ENCODE measurements at places on chromosomes 7 and 10.
A peak's percentile ranks its signal among the peaks of the same experiment; 100 is the strongest.

DNA sequence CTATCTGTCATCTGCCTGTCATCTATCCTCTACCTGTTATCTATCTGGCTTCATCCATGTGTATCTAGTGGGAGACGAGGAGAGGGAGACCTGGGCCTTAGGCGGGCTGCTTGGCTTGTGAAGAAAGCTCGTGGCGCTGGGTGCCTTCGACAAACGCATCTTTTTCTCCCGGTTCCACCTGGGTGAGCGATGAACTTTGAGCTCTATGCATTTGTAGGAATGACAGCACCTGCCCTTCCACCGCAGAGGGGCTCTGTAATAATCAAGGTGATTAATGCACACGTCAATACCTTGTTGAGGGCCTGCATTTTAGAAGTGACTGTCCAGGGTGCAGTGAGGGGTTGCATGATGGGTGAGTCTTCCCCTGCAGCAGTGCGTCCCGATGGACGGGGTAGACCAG lies 2.6 kb upstream of the VIPR2 start:
- DNase-seq: no peak

DNA sequence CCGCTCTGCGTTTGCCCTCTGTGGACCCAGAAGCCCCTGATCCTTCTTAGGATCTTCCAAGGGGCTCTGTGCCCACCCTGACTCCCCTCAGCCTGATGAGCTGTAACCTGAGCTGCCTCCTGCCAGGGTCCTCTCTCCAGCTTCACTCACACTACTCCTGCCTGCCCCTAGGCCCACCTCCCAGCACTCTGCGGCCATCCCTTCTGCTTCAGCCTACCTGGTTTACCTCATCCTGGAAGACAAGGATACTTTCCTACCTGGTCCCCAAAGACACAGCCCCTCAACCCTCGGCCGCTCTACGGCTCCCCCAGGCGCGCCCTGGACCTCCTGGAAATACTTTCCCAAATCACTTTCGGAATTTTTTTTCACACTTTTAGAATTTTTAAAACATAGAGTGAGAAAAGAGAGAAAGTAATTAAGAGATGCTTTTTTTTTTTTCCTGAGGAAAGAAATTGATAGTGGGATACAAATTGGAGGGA lies 6.4 kb upstream of the ZNF862 start:
- DNase-seq: no peak

GRCh38 chr10:79245539-79246208 lies 101.6 kb upstream of the PPIF start:
- DNase-seq: no peak

GRCh38 chr10:95881316-95881715 lies 26.5 kb upstream of the CC2D2B start:
- DNase-seq: no peak

DNA sequence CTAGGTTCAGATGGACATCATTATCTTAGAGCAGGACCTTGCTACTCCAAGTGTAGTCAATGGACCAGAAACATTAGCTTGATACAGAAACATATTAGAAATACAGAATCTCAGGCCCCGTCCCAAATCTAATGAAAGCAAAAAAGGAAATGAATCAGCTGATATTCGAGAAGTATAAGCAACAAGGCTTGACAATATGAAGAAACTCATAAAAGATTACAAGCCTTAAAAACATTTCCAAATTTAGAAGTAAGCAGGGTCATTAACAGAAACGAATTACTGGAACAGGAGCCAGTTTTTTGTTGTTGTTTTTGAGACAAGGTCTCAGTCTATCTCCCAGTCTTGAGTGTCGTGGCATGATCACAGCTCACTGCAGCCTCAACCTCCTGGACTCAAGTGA lies 40.5 kb upstream of the GSAP start:
- no peak for DNase-seq

- no peak for DNase-seq
These were observed 123.4 kb downstream of the REEP3 start for GRCh38 chr10:63644418-63645142.

DNA sequence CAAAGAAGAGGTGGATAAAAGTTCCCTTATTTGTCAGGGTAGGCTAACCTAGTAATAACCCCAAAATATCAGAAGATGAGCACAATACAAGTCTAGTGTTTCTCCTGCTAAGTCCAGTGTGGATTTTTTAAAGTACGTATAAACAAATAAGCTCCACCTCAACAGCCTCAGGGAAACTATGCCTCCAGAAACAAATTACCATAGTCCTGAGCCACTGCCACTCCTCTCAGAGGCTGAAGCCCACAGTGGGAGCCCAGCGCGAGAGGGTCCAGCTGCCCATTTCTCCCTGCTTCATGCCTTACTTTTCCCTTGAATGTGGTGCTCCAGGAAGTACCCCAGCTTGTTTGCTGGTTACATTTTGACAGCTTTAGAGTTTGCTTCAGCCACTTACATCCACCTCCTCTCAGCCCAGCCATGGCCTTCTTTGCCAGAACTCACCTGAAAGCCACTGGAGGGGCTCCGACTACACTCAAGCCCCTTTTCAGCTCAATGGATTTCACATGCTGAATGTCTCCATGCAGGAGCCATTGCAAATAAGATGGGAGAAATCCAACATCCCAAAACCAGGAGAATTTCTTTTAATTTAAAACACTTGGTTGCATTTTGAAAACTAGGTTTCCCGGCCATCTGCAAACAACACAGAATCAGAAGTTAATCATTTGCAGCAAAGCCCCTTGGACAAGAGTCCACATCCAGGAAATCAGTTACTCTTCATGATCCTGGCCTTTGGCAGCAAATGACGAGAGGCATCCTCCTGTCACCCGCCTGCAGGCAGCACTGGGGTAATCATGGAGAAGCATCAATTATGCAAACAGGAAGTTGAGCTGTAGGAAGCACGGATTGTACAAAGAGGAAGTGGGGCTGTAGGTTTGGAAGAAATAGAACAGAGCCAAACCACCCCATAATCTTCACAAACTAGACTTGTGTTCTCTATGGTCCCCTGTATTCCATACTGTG lies 138.1 kb downstream of the HERPUD2 start:
- no peak for DNase-seq

- DNase-seq: no peak
These were observed 7.1 kb upstream of the MGMT start for GRCh38 chr10:129459762-129460539.

- no peak for DNase-seq
These were observed 402.6 kb downstream of the NRG3 start for GRCh38 chr10:82277591-82277990.

DNA sequence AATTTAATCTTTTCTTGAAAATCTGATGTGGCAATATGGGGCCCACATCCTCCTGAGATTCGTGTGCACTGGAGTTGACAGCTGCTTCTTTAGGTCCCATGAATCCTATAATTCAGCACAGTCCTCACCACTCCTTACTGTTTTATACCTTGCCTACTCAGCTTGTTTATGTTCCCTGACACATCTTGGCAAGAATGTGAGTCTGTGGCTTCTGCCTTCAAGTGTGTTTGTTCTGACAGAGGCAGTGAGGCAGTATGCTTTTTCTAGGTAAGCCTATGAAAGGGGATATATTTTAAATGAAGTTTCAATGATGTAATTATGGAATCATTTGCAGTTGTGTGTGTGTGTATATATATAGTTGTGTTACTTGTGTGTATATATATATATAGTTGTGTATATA lies 106.4 kb downstream of the AMPH start:
- DNase-seq: no peak

DNA sequence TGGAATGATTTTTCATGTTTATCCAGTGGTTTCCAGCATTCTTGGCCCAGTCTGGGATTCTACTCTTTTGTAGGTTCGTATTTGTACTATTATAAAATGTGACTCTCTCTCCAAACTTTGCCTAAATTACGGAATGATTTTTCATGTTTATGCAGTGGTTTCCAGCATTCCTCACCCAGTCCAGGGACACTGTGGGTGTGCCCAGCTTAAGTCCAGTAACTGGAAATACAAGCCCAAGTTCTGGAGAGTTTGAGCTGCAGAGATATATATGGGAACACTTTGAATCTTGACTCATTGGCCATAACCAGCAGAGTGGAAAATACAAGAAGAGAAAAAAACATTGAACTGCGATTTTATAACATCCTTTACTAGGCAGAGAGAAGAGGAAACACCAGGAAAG lies 5.9 kb upstream of the MAGI2 start:
- DNase-seq: no peak

- DNase-seq: no peak
These were observed 4.2 kb downstream of the SMARCD3 start for GRCh38 chr7:151244196-151244840.

DNA sequence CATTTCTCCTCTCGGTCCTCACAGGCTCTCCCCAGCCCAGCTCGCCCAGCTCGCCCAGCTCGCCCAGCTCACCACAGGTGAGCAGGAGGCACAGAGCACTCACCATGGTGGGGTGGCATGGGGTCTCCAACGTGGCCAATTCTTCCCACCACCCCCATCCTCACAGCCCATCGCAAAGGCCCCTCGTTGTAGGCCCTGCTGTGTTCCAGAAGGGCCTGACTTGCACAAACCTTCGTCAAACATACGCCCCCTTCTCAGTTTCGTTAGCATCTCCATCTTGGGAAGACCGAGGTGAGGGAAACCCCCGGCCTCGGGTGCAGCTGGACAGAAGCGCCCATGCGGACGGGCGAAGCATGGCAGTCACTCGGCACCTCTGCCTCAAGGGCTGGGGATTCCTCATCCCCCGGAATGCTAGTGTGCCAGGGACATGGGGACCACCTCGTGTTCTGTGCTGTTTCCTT lies 304.6 kb downstream of the TNS3 start:
- no peak for DNase-seq

DNA sequence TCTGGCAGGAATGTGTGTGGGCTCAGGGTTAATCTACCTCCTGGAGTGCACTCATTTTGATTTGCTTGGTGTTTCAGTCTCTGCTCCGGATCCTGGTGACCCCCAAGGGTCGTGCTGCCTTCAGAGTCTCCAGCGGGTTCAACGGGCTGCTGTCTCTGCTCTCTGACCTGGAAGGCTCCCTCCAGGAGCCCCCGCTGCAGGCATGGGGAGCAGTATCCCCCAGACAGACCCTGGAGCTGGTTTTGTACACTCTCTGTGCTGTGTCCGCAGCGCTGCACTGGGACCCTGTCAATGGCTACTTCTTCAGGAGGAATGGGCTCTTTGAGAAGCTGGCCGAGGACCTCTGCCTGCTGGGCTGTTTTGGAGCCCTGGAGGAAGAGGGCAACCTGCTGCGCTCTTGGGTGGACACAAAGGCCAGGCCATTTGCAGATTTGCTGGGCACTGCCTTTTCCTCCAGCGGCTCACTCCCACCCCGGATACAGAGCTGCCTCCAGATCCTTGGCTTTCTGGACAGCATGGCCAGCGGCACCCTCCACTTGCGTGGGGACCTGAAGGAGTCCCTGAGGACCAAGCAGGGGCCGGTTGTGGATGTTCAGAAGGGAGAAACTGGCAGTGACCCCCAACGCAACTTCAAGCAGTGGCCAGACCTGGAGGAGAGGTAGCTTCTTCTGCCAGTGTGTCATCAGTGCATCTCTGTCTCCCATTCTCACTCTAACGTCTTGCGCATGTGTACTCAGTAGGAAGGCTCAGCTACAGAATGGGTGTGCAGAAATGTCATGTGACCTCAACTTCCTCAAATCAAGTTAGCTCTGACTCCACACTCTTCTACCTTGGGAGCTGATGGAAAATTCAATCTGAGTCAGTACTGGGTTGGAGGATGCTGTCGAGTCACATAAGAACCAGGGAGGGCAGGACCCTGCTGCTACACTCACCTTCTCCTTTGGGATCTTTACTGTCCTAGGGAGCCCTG lies 58.5 kb downstream of the WDFY4 start:
- DNase-seq: no peak

- no peak for DNase-seq
These were observed 142.8 kb upstream of the SEMA3E start for GRCh38 chr7:83791737-83792136.

DNA sequence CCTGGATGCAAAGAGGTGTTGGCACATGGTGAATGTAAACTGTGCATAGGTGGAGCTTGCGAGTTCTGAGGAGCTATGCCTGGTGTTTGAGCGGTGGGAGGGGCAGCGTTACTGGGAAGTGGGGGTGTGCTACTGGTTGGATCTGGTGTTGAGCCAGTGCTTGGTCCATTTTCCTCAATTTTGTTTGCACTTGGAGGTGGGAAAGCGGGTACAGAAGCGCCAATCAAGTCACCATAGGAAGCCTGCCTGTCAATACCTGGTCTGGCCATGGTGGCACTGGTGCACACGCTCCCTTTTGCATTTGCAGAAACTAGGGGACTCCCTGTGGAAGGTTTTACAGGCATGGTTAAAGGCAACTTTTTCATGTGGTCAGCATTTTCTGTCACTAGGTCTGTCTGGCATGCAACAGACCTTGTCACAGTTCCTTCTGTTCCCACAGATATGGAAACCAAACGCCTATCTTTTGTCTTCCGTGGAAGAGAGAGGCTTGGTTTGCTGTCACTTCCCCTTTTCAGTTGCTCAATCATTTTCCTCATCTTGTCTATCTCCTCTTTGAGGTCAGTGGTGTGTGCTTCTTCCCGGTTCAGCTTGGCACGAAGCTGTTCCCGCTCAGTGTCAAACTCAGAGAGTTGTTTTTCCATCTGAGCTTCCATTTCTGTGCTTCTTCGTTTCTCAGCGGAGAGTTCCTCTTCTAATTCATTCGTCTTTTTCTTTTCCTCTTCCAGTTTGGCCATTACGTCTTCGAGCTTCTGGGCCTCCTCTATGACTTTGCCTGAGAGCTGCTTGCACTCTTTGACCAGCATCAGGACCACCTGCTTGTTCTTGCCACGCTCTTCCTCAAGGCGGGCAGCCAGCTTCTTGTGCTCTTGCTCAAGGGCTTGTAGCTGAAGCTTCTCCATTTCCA lies 81.1 kb downstream of the CTTNBP2 start:
- no peak for DNase-seq

GRCh38 chr7:2082139-2082998 lies 150.4 kb downstream of the MAD1L1 start:
- DNase-seq: no peak

- DNase-seq: peak; percentile 84
These were observed 404 bp upstream of the FMC1 start for GRCh38 chr7:139340808-139341057.

DNA sequence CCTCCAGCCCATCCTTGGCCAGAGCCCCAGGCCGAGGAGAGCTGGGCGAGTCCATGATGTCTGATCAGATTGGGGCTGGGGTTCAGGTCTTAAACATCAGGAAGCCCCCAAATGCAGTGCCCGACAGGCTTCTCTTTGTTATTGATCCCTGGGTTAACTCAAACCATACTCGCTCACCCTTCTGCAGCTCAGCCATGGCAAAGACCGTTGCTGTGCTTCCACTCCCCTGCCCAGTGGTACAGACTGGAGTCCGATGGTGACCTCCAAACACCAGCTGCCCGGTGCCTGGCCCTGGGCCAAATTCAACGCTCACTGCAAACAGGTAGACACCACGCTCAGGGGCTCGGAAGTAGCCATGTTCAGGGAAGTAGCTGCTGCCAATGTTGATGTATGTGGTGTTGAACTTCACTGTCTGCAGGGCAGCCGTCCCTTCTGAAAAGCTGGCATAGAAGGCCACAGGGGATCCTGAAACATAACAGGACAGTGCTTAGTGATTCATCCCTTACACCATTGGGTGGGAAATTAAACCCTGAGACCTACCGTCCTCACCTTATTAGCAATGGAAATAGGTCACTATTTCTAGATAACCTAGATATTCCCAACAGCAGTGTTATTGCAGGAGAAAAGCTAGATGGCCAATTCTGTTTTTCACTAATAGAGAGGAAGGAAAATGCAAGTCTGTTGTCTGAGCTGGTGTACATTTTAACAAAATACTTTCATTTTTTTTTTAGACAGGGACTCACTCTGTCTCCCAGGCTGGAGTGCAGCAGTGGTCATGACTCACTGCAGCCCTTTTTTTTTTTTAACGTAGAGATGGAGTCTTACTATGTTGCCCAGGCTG lies 20.5 kb downstream of the MMRN2 start:
- no peak for DNase-seq
